ENCODE measurements at places on chromosomes 3 and 15.

DNA sequence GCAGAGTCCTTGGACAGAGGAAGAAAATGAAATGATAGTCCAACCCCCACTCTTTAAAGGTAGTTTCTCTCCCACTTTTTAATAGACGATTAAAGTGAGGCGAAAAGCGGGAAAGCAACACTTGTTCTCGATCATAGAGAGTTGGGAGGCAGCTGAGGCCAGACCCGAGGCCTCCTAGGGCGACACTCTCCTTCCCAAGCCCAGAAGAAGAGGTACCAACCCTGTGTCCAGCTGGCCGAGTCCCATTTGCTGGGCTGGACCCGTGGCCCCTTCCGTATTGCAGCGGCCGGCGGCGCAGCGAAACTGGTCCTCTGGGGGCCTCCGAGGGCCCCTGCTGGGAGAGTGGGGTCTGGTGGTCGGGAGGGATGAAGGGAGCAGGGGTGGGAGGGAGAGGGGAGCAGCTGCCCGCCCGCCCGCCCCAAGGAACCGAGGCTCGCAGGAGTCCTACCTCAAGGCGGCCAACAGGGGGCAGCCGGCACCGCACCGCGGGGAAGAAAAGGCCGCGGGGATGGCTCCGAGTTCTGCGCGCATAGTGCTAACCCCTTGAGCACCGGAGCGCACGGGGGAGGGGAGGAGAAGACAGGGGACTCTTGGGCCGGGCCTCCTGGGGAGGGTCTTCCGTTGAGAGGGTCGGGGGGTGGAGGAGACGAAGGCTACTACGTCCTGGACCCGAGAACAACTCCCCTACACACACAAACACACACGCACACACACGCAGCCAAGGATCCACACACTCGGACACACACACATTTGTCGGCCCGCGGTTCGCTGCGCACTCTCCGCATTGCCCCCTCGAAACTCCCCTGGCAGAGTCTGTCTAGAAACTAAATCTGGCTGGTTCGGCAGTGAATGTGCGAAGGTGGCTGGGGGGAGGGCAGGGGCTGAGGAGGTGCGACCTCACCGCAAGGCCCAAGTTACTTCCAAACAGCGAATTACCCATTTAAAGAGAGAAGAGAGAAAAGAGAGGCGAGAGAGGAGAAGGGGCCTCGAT lies 2.0 kb downstream of the WNT5A start:
- DNase-seq: peak; percentile 75

- DNase-seq: no peak
Measured at GRCh38 chr3:101217472-101218245, 102.7 kb downstream of the IMPG2 start.

DNA sequence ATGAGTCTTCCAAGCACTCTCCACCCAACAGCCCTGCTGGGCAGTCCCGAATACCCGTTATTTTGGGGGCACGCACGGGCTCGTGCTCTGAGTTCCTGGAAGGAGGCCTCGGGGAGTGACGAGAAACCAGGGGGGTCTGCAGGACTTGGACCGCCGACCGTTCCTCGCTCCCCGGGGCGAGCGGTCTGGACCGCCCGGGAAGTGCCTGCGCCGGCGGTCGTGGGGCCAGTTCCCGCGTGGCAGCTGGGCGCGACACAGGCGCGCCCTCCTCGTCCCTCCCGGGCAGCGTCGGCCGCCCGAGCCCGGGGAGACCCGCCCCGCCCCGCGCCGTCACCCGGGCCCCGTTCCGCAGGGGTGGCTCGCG lies 387 bp downstream of the GNB4 start:
- no peak for DNase-seq

- DNase-seq: no peak
Measured at GRCh38 chr3:39202094-39202493, 9.7 kb upstream of the XIRP1 start.

DNA sequence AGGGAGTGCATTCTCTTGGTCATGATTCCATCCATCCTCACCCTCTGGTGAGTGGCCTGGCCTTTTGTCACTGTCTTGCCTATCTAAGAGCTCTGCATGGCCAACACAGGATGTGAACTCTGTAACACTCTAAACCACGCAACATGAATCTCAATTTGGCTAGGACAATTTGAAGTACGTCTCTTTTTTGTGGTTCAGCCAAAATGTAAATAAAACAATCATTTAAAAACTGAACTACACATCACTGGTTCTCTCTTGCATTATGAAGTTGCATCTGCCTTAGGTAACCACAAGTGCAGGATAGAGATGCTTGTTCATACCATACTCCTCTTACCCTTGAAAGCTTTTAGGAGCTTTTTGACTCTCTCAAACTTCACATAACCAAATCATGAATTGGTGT lies 27.3 kb downstream of the CCR3 start:
- DNase-seq: no peak

GRCh38 chr3:131324923-131325322 lies 56.7 kb upstream of the NUDT16 start:
- no peak for DNase-seq

- DNase-seq: no peak
Measured at GRCh38 chr15:71823801-71824200, 13.4 kb downstream of the NR2E3 start.

DNA sequence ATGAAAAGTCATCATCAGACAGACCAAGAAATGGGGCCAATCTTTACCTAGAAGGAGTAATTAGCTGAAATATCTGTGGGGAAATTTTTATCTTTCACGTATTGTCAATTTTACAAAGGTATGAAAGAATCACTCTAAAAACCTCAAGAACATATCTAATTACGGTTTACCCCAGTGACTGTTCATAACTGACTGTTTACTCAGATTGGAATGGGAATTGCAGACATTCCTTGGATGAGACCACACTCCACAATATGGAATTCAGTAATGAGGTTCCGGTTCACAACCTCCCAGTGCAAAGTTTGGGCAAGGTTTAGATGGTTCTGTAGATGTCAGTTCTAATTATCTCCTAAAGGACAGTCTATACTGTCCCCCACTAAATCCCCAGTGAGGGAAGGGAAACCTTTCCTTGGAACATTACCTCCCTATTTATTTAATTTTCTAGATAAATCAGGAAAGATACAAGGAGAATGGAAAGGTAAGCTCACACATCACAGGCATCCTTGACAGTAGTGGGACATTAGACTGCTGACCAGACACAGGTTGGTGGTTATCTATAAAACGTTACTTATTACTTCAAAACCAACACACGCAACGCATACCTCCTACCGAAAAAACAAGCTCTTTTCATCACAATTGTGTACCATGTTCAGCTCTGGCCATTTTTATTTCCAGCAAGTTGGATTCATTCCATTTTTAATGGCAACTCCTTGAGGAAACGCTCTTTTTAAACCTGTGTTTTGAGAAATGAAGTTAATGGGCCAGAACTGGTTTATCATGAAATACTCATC lies 129.9 kb downstream of the RORA start:
- DNase-seq: no peak

- DNase-seq: no peak
Measured at GRCh38 chr3:57654267-57654666, 38.6 kb downstream of the DENND6A start.

GRCh38 chr3:124812291-124813265 lies 74.6 kb downstream of the ITGB5 start:
- no peak for DNase-seq

- no peak for DNase-seq
Measured at GRCh38 chr15:52556524-52557273, 12.1 kb downstream of the ARPP19 start.

- peak; percentile 16 for DNase-seq
Measured at GRCh38 chr15:51750792-51751696, at the start of gene TMOD2. Gene TMOD2 (plus strand): TSS chr15:51751597. CDS start chr15:51766442, 14,845 bp downstream.

Measured in SK-N-DZ (cell line).